Left cardiac atrium (tissue), 4 donors: ENCODE measurements at places on chromosomes 6 and 20. TPM values are rescaled to one million over a fixed set of nuclear protein-coding genes. Genes with fewer than 3 reads are reported as not detected.

Gene CRISP2
- total RNA-seq: not detected

Gene EFCAB8
- 0.18 TPM for total RNA-seq

Gene SLC17A3
- not detected for total RNA-seq

Gene MCM9
- 8.6 TPM for total RNA-seq

Gene GPLD1
- total RNA-seq: 1.9 TPM

DNA sequence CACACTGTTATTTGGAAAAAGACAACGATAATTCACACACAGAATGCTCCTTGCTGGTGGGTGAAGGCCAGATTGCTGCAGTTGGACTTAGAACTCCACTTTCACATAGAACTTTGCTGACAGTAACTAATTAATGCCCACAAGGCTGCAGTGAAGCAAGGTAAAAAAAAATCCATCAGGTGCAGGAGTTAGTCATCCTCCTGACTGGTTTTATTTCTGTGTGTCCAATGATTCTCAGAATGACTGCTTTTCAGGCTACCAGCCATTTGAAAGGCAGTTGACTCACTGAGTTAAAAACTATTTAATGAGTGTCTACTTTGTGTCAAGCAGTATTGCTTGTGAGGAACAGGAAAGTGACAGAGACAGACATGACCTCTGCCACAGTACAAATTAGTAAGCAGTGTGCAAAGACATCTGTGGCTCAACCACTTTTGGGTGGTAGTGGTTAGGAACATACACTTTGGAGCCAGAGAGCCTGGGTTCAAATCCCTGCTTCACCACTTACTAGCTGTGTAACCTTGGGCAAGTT is 41.9 kb downstream of the ELOVL5 start:
- no peak for DNase-seq

- peak; percentile 37 for DNase-seq
Observed at GRCh38 chr6:19210849-19211590, 626.1 kb upstream of the ID4 start.

GRCh38 chr6:37210313-37210968 is 40.5 kb downstream of the PIM1 start:
- DNase-seq: peak; percentile 65

GRCh38 chr6:142830116-142830710 is 114.8 kb downstream of the HIVEP2 start:
- DNase-seq: no peak
